Stimulated activated naive CD4-positive, alpha-beta T cell (primary cell): ENCODE measurements at places on chromosomes 2 and 18.

DNA sequence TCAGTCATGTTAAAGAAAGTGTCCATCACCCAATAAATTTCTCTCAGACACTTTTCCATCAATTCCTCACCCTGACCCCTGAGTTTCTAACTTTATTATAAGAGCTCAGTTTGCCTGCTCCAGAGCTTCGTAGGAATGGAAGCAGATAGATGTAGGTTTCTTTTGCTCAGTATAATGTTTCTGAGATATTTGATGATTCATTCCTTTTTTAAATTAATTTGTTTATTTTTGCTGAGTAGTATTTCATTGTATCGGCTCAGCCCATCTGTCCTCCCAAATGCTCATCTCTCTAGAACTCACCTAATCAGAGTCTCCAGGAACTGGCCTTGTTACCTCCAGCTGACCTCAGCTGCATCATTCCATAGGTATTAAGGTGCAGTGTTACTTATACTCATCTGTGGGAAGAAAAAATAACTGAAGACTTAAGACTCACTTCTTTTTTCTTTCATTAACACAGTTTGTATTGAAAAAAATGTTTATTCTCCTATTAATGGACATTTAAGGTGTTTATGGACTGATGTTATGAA lies 11.9 kb upstream of the BCL2L11 start:
- no peak for DNase-seq

DNA sequence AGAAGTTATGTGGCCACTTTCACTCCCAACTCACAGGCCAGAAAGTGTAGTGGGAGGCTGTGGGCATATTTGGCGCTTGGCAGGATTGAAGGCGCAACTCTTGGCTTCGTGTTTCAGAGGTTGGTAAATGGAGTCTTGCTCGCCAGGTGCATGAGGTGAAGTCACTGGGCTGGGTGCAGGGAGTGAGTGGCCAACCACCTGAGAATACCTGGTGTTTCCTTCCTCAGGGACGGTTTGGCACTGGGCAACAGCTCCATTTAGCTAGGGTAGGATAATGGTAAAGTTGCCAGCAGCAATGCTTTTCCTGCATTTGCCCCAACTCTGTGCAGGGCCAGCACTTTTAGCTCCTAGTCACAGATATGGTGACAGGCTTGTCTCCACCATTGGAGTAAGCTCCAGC lies 115.9 kb downstream of the AGAP1 start:
- DNase-seq = no peak

GRCh38 chr2:130744287-130745117 lies 10.8 kb upstream of the AMER3 start:
- no peak for DNase-seq

DNA sequence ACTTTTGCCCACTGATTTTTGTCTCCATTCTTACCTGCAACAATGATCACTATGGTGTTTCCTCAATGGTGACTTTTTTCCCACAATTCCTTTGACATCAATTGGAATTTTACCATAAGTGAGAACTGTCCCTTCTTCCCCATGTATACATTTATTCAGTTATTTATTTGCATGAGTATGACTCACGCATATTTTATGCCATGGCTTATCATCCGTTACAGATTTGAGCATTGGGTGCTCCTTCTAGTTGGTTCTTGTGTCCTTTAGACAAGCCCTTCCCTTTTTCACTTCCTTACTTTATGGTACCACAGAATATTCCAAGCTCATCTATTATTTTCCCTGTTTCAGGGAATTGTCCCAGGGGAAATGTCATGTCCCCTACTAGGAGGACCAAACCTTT lies 7.6 kb downstream of the COX5B start:
- no peak for DNase-seq

DNA sequence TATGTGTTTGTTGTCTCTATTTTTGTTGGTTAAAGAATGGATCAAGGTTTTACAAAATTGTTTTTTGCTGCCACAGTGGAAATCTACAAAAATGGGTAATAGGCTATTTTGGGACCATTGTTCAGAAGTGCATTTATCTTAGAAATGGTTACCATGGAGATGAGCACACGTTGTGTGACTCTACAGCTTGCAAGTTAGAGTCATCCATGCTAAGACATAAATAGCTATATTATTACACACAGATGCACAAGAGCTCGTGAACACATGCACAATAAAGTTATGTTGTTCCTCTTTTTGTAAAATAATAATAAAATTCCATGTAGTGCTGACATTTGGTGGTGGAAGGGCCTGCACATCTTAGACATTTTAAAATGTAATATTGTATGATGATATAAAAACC lies 15.5 kb upstream of the DUSP19 start:
- no peak for DNase-seq

DNA sequence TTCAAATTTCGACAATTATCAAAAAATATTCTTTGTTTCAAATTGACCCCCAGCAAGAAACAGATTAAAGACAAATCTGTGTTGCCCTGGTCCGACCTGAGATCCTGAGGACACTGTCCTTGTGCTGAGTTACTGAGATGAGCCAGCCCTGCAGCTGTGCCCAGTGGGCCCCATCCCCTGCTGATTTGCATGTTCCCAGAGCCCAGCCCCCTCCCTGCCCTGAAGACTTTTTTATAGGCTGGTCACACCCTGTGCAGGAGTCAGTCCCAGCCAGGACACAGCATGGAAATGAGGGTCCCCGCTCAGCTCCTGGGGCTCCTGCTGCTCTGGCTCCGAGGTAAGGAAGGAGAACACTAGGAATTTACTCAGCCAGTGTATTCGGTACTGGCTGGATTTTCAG lies 31.4 kb upstream of the ZNG1B start:
- DNase-seq = no peak

DNA sequence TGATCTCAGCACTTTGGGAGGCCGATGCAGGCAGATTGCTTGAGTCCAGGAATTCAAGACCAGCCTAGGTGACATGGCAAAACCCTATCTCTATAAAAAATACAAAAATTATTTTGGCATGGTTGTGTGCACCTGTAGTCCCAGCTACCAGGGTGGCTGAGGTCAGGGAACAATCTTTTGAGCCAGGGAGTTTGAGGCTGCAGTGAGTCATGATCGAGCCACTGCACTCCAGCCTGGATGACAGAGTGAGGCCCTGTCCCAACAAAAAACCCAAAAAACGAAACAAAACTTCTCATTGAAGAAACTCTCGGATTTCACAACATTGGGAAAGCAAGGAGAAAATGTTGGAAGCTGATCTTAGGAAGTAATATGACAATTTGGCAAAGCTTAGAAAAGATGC lies 317.3 kb upstream of the MGAT5 start:
- DNase-seq = no peak

DNA sequence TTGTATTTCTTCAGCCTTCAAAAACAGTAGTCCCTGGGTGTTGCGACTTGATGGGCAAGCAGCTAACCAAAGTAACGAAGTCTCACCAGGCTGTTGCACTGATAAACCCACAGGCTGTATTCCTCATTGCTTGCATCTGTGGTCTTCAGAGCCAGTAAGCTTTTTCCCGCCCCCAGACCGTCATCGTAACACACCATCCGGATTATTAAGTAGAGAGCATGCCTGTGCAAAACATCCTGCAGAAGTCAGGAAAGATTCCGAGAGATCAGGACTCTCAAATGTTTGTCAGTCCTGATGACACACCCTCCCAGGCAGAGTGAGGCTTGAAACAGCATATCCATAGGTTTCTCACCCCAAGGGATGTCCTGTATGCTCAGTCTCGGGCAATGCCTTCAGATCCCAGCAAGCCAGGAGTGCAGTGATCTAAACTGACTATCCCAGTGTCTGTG lies 15.9 kb downstream of the ITGB1BP1 start:
- DNase-seq = no peak

GRCh38 chr2:60109744-60110143 lies 443.7 kb downstream of the BCL11A start:
- DNase-seq = no peak

- DNase-seq = no peak
Observed at GRCh38 chr18:12839057-12839525, 44.9 kb downstream of the PTPN2 start.

GRCh38 chr2:80148906-80149305 lies 155.6 kb downstream of the LRRTM1 start:
- DNase-seq = no peak

- DNase-seq = no peak
Observed at GRCh38 chr2:239978411-239978810, 46.7 kb downstream of the NDUFA10 start.

DNA sequence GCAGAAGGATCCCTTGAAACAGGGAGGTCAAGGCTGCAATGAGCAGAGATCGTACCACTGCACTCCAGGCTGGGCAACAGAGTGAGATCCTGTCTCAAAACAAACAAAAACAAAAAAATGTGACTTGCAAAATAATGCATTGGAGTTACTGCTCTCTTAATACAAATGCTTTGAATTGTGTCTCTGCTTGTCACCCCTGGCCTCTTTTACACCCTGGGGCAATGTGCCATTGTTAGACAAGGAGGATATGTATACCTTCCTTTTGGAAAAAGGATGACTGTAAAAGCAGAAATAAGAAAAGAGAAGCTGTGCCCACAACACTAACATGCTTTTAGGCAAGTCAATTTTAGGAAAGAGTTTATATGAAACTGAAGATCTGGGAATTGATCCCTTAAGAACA lies 20.8 kb upstream of the C2orf74 start:
- no peak for DNase-seq

DNA sequence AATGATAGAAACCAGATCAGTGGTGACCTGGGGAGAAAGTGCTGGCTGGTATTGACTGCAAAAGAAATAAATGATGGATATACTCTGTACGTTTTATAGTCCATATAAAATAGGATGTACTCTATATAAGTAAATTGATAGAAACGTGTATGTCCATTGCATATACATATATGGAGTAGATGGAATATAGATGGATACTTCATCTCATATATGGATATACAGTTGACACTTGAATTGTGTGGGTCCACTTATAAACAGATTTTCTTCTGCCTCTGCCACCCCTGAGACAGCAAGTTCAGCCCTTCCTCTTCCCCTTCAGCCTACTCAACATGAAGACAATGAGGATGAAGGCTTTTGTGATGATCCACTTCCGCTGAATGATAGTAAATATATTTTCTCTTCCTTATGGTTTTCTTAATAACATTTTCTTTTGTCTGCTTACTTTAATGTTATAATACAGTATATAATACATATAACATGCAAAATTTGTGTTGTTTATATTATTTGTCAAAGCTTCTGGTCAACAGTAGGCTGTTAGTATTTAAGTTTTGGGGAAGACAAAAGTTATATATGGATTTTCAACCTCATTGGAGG lies 76.1 kb upstream of the MYCN start:
- no peak for DNase-seq

- DNase-seq = no peak
Observed at GRCh38 chr2:62968668-62969067, 82.0 kb upstream of the OTX1 start.

DNA sequence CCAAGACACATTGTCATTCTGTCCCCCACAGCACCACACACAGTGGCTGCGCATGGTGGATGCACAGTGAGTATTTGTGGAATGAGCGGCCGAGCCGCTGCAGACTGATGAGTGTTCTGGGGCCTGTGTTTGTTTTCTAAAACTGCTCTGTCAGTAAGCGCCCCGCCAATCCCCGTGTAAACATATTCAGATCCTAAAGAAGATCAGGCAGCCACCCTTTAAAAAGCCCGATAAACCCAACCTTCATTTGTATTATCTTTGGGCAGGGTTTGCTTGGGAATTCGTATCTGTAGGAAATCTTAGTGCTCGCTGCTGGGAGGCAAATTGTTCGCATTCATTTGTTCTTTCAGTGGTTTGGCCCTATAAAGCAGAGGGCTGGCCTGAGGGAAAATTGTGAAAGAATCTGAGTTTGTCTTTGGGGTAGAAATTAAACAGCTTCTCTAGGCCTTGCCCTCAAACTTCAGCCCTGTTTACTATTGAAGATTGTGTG lies 68.6 kb downstream of the TGOLN2 start:
- no peak for DNase-seq

- no peak for DNase-seq
Observed at GRCh38 chr2:229339618-229340017, 68.5 kb upstream of the PID1 start.

- DNase-seq = no peak
Observed at GRCh38 chr18:35837922-35838496, 134.5 kb upstream of the RMP24 start.

DNA sequence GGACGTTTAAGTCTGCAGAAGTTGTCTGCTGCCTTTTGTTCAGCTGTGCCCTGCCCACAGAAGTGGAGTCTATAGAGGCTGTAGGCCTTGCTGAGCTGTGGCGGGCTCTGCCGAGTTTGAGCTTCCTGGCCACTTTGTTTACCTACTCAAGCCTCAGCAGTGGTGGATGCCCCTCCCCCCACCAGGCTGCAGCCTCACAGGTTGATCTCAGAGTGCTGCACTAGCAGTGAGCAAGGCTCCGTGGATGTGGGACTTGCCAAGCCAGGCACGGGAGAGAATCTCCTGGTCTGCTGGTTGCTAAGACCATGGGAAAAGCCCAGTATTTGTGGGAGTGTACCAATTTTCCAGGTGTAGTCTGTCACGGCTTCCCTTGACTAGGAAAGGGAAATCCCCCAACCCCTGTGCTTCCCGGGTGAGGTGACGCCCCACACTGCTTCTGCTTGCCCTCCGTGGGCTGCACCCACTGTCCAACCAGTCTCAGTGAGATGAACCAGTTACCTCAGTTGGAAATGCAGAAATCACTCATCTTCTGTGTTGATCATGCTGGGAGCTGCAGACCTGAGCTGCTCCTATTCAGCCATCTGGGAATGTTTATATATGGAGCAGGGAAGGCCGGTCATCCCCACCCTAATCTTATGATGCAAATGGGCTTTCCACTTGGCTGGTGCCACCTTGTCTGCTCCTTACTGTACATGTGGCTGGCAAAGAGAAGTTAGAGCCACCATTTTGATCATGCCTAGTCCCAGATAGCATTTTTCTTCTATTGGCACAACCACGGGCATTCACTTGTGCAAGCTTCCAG lies 156.9 kb upstream of the ITGA6 start:
- peak; percentile 33 for DNase-seq

GRCh38 chr2:127400533-127400896 lies 12.7 kb upstream of the MAP3K2 start:
- DNase-seq = no peak

- no peak for DNase-seq
Observed at GRCh38 chr18:3652380-3653262, 202.6 kb downstream of the TGIF1 start.

GRCh38 chr2:6441800-6442199 lies 423.9 kb downstream of the CMPK2 start:
- no peak for DNase-seq

DNA sequence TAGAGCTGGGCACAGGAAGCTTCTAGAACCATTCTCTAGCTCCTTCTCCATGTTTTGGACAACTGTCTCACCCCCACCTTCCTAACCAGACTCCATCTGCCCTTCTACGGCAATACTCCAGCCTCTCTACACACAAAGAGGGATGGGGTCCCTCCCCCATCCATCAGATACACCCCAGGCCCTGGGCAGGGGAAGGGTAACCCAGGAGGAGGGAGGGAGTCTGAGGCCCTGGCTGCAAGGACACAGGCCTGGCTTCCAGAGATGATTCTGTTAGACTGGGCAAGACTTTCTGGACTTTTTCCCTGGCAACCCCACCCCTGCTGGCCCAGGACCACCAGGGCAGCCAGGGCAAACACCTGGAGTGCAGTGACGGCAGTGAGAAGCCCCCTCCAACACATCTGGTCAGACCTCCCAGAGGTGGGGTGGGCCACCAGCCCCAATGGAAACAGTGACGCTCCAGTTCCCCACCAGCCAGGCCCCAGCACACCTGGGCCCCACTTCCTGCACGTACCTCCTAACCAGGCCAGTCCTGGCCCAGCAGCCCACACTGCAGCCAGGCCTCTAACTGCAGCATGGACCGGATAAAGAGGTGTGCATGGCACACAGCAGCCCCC lies 6.5 kb downstream of the CYP26B1 start:
- no peak for DNase-seq
